SK-N-SH (cell line): ENCODE measurements at places on chromosomes 4 and X. TPM values are rescaled to one million over a fixed set of nuclear protein-coding genes. Genes with fewer than 3 reads are reported as not detected.

ARHGAP4 gene
- 1.6 and 2.2 TPM in 2 replicates for polyA plus RNA-seq

- no peak overlapping the region for H3K27ac ChIP-seq
- no peak for DNase-seq
- H3K4me3 ChIP-seq: no peak overlapping the region
- no peaks in the 10 kb centered on the region for H3K27me3 ChIP-seq
- no peaks in the 10 kb centered on the region for H3K36me3 ChIP-seq
These were observed 310.1 kb downstream of the RAB28 start for GRCh38 chr4:13174001-13174400.

DNA sequence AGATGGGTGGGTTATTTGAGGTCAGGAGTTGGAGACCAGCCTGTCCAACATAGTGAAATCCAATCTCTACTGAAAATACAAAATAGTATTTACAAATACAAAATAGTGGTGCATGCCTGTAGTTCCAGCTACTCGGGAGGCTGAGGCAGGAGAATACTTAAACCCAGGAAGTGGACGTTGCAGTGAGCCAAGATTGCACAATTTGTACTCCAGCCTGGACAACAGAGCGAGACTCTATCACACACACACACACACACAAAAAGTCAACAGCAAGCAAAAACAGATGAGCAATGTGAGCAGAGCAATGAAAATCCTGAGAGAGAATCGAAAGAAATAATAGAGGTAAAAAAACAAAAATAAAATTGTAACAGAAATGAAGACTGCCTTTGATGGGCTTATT lies 168.8 kb downstream of the PCDH18 start:
- H3K4me1 ChIP-seq: peaks cover 24% of the 10 kb centered on the region
- no peaks in the 10 kb centered on the region for H3K36me3 ChIP-seq
- no peak for DNase-seq
- no peak overlapping the region for H3K4me3 ChIP-seq
- no peak overlapping the region for H3K27ac ChIP-seq
- H3K27me3 ChIP-seq: no peaks in the 10 kb centered on the region

- no peak overlapping the region for H3K27ac ChIP-seq
- no peaks in the 10 kb centered on the region for H3K27me3 ChIP-seq
- DNase-seq: no peak
- no peaks in the 10 kb centered on the region for H3K4me1 ChIP-seq
- no peaks in the 10 kb centered on the region for H3K36me3 ChIP-seq
These were observed 67.5 kb downstream of the ABCG2 start for GRCh38 chr4:88090898-88091297.

GRCh38 chrX:319579-320125 lies 1.1 kb upstream of the GTPBP6 start:
- peak overlapping the region; percentile 77; the same call in 1 of the 2 replicates for H3K27ac ChIP-seq
- DNase-seq: no peak
- no peaks in the 10 kb centered on the region for H3K27me3 ChIP-seq
- H3K36me3 ChIP-seq: peaks cover 5% of the 10 kb centered on the region; the same call in 1 of the 2 replicates
- peaks cover 13% of the 10 kb centered on the region; the same call in 1 of the 2 replicates for H3K4me1 ChIP-seq
- H3K4me3 ChIP-seq: peak overlapping the region; percentile 85

FAM184B gene
- polyA plus RNA-seq: not detected in 2 replicates

DNA sequence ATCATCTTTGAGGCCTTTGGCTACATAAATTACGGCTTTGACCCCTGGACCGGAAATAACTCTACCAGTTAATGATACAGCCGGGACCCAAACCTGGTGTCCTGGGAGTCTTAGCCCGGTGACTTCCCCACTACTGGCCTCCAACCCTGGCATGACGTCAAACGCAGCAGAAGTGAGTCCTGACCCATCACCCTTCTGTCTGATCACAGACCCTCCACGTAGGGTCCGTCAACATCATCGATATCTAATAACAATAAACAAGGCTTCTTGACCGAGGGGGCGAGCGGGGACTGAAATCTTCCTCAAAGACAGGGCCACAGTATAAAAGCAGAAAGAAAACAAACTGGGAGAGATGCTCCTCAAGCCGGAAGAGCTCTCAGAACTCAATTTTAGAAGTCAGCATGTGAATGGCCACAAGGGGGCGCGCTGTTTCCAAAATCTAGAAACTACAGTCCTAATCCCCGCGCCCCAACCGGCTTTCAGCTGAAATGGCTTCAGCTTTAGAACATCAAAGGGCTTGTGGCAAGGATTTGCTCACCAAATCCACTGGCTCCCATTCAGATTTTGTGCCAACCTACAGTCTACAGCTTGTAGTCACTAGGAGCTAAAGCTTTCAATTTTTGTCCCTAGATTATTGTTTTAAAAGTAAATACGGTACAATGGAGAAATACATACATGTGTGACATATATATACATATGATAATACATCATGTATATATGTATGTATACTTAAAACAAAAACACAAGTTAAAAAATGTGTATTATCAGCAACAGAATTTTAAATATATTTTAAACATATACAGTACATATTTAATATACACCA lies 46.4 kb upstream of the ENPP6 start:
- no peaks in the 10 kb centered on the region for H3K27me3 ChIP-seq
- H3K27ac ChIP-seq: no peak overlapping the region
- H3K4me1 ChIP-seq: peaks cover 17% of the 10 kb centered on the region; the same call in 1 of the 2 replicates
- peak; percentile 81 for DNase-seq

GRCh38 chr4:122922877-122923511 lies 597 bp upstream of the NUDT6 start:
- H3K4me3 ChIP-seq: peak overlapping the region; percentile 96
- peak overlapping the region; percentile 67 for H3K27ac ChIP-seq
- no peaks in the 10 kb centered on the region for H3K27me3 ChIP-seq
- H3K36me3 ChIP-seq: no peaks in the 10 kb centered on the region

- no peak for DNase-seq
- no peaks in the 10 kb centered on the region for H3K36me3 ChIP-seq
- H3K27ac ChIP-seq: no peak overlapping the region
- H3K4me1 ChIP-seq: no peaks in the 10 kb centered on the region
These were observed 480.1 kb upstream of the FTHL17 start for GRCh38 chrX:31551913-31552312.

DNA sequence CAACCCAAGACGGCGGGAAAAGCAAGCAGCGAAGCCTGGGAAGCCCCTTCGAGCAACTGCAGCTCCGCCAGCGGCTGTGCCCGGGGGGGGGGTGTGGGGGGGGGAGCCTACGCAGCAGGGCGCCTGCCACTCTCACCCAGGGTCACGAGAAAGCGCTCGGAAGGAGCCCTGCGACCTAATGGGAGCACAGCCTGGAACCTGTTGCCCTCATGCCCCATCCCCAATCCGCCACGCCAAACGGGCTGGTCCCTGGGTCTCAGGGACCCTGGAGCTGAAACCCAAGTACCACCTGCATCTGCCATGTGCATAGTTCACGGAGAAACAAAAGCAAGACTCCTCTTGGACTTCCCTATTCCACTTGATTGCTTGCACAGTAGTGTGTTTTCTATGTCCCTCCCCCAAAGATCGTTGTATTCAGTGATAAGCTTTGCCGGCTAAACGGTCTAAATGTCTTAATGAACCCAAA lies 359 bp upstream of the GAB3 start:
- no peak overlapping the region for H3K27ac ChIP-seq
- no peaks in the 10 kb centered on the region for H3K36me3 ChIP-seq
- no peak overlapping the region for H3K4me3 ChIP-seq
- DNase-seq: no peak
- peaks cover 2% of the 10 kb centered on the region; the same call in 1 of the 2 replicates for H3K4me1 ChIP-seq
- peaks cover 13% of the 10 kb centered on the region; the same call in 1 of the 2 replicates for H3K27me3 ChIP-seq

TNMD gene
- not detected in 2 replicates for polyA plus RNA-seq
